Kidney epithelial cell (primary cell): ENCODE measurements at places on chromosomes 4 and X. TPM values are rescaled to one million over a fixed set of nuclear protein-coding genes. Genes with fewer than 3 reads are reported as not detected.

DNA sequence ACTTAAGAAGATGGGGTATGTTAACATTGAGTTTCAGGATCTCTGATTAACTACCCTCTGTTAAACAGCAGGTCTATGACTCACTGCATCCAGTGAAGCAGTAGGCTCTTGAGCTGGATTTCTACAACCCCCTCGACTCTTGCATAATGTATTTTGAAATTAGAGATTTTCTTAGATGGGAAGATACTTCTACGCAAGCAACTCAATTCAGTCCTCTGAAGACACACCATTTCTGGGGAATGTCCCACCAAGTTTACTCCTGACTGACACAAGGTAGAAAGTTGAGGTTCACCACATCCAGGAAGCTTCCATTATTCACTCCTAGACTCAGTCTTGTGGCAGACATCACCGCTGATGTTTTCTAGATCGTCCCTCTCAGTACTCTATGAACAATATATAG, 12.9 kb downstream of the PALLD start:
- peak; percentile 45 for DNase-seq

GRCh38 chr4:107130157-107130556, 94.0 kb upstream of the DKK2 start:
- no peak for DNase-seq

- DNase-seq = no peak
These were observed 56.8 kb downstream of the SEPSECS start for GRCh38 chr4:25103418-25103817.

DNA sequence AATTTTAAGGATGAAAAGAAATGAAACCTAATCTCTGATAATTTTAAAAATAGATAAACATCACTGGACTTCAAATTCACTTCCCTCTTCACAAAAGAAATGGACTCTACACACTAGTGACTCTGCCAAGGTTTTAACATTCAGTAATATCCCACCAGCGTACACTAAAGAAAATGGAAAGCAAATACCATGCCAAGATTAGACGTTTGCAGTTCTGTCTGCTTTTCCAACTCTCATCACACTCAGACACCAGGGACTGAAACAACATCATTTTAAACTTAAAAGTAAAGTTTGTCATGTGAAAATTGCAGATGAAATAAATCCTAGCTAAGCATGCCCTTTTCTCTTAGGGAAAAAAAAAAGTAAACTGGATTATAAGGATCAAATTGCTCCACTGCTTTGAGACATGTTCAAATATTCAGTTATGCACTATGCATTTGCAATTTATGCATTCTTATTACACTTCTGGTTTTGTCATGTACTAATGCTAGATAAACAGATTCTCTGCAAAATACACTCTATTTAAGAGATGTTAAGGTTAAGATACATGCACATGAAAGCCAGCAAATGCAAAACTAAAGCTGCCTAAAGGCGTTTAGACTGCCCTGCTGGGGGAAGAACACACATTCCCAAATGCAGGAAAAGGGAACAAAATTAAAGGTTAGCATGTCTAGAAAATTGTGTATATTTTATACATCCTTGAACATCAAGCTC, 534.4 kb upstream of the EPHA5 start:
- DNase-seq = no peak

Gene MAOA
- 1.0 and 2.1 TPM in 2 replicates for total RNA-seq
